ENCODE measurements at places on chromosomes 5 and 9.

GRCh38 chr9:107667231-107668070 is 177.9 kb upstream of the KLF4 start:
- no peak for DNase-seq

- DNase-seq, result no peak
Measured at GRCh38 chr9:135074354-135075233, 12.9 kb upstream of the OLFM1 start.

GRCh38 chr5:9479990-9480389 is 65.9 kb downstream of the SEMA5A start:
- no peak for DNase-seq

DNA sequence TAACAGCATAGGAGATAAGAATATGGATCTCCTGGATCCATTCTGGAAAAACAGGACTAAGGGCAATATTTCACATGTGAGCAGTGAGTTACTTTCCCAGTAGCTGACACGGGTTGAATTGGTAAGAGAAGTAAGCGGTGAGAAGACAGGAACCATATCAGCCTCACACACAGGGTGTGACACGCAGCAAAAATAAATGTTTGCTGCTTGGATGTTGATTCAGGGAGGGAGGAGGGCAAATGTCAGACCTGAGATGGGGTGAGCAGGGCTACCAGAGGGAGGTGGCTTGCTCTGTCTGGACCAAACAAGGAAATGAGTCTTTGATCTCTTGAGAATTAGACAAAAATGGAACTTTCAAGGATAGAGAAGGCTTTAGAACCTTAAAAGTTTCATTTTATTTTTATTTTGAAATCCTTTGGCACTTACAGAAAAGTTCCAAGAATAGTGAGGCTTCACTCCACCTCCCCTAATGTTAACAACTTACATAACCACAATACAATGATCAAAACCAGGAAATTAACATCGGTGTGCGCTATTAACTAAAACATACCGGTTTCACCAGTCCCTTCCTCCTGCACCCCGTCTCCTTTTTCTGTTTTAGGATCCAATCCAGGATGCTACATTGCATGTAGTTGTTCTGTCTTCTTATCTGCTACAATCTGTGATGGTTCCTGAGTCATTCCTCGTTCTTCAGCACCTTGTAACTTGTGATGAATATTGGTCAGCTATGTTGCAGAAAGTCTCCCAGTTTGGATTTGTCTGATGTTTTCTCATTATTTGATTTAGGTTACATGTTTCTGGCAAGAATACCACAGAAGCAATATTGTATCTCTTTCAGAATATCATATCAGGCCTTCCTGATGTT is 20.5 kb upstream of the ARHGEF28 start:
- no peak for DNase-seq

GRCh38 chr5:77117161-77117560 is 30.1 kb upstream of the ZBED3 start:
- no peak for DNase-seq
